ENCODE measurements at places on chromosomes 2 and 18.
A peak's percentile ranks its signal among the peaks of the same experiment; 100 is the strongest.

- no peak overlapping the region for H3K4me3 ChIP-seq
- DNase-seq: peak; percentile 76
- H3K4me1 ChIP-seq: no peaks in the 10 kb centered on the region
- H3K27me3 ChIP-seq: no peaks in the 10 kb centered on the region
- H3K27ac ChIP-seq: no peak overlapping the region
These were observed 89.5 kb upstream of the STK39 start for GRCh38 chr2:168336786-168337388.

DNA sequence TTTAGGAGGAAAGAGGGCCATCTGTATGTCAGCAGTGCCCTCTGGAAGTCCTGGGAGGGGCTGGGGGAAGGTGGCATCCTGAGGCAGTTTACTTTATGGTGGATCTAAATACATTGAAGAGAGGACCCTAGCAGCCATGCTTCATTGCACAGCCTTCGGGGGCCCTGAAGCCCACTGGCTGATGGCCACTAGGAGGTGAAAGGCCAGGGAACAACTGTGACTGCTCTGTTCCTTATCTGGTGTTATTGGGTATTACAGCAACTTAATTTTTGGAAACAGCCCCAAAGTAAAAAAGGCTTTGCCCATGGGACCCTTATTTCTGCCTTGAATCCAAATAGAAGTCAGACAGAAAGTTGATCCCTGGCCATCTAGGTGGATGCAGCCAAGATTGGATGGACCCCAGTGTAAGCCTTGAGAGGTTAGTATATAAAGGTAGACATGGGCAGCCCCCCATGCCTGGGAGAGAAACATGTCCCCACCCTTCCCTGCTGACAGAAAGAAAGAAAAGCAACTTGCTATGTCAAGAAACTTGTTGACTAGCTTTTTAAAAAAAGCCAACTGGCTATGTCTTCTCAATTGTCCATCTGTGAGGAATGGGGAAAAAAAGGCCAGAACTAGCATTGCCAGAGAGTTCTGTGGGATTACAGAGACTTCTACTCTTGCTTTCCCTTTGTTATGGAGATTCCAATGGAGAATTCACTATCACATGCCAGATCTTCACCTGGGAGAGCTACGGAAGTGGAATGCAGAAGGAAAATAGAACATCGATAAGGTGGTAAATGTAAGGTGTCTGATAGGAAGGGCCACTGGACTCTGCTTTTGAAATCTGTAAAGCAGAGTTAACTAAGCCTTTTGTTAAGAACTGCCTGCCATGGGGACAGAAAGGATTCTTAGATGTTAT lies 58.6 kb upstream of the OSR1 start:
- H3K27me3 ChIP-seq: no peaks in the 10 kb centered on the region
- no peak overlapping the region for H3K4me3 ChIP-seq
- no peaks in the 10 kb centered on the region for H3K36me3 ChIP-seq
- H3K27ac ChIP-seq: no peak overlapping the region

GRCh38 chr2:170716851-170717598 lies 1.9 kb downstream of the SP5 start:
- peaks cover 34% of the 10 kb centered on the region for H3K27me3 ChIP-seq
- H3K27ac ChIP-seq: no peak overlapping the region
- H3K4me3 ChIP-seq: peak overlapping the region; percentile 35
- no peaks in the 10 kb centered on the region for H3K36me3 ChIP-seq
- peak; percentile 64 for DNase-seq

GRCh38 chr2:177518754-177519153 lies 126.2 kb downstream of the AGPS start:
- no peaks in the 10 kb centered on the region for H3K27me3 ChIP-seq
- no peaks in the 10 kb centered on the region for H3K36me3 ChIP-seq
- peaks cover 5% of the 10 kb centered on the region for H3K4me1 ChIP-seq
- DNase-seq: no peak

DNA sequence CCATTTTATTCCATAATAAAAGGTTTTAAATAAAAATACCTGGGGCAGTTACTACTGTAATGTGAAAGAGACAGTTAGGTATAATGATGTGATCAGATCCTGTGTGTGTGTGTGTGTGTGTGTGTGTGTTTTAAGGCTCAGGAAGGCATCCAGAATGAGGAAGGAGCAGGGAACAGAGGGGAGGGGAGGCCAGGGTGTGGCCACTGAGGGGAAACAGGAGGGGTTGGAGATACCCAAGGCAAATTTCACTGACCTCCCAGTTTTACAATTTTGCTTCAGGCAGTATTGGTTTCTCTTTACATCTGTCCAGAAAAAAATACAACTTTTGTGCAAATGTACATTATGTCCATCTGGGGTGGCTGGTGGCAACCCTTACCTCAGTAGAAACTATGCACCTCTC lies 163.5 kb upstream of the FBXO11 start:
- no peak overlapping the region for H3K27ac ChIP-seq
- no peaks in the 10 kb centered on the region for H3K4me1 ChIP-seq
- H3K4me3 ChIP-seq: no peak overlapping the region
- H3K36me3 ChIP-seq: no peaks in the 10 kb centered on the region
- no peaks in the 10 kb centered on the region for H3K27me3 ChIP-seq
- no peak for DNase-seq

GRCh38 chr2:229027353-229028105 lies 243.6 kb downstream of the PID1 start:
- no peaks in the 10 kb centered on the region for H3K36me3 ChIP-seq
- peak; percentile 69 for DNase-seq
- no peaks in the 10 kb centered on the region for H3K27me3 ChIP-seq
- H3K4me3 ChIP-seq: no peak overlapping the region
- peak overlapping the region; percentile 57 for H3K27ac ChIP-seq

DNA sequence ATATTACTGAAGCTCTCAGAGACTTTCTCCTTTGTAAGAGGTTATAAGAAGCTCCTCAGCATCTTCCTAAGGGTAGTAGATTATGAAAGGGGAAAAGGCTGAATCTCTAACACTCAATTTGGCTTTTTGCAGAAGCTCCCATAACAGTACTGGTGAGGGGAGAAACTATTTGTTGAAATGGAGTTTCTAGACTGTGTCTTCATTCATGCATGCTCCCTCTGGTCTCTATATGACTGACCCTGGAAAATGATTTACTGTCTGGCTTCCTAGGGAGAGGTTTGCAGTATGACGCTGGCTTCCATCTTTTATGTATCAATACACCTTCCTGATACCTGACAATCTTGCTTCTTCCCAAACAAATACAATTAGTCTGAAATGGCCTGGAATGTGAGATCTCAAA lies 63.9 kb downstream of the LDAH start:
- H3K4me1 ChIP-seq: no peaks in the 10 kb centered on the region
- no peak overlapping the region for H3K27ac ChIP-seq
- H3K4me3 ChIP-seq: no peak overlapping the region
- H3K27me3 ChIP-seq: no peaks in the 10 kb centered on the region
- DNase-seq: no peak
- H3K36me3 ChIP-seq: no peaks in the 10 kb centered on the region

- no peak for DNase-seq
- H3K27me3 ChIP-seq: no peaks in the 10 kb centered on the region
- H3K4me3 ChIP-seq: no peak overlapping the region
- no peaks in the 10 kb centered on the region for H3K36me3 ChIP-seq
- H3K4me1 ChIP-seq: no peaks in the 10 kb centered on the region
- H3K27ac ChIP-seq: no peak overlapping the region
These were observed 19.5 kb upstream of the CFAP36 start for GRCh38 chr2:55500025-55500424.

DNA sequence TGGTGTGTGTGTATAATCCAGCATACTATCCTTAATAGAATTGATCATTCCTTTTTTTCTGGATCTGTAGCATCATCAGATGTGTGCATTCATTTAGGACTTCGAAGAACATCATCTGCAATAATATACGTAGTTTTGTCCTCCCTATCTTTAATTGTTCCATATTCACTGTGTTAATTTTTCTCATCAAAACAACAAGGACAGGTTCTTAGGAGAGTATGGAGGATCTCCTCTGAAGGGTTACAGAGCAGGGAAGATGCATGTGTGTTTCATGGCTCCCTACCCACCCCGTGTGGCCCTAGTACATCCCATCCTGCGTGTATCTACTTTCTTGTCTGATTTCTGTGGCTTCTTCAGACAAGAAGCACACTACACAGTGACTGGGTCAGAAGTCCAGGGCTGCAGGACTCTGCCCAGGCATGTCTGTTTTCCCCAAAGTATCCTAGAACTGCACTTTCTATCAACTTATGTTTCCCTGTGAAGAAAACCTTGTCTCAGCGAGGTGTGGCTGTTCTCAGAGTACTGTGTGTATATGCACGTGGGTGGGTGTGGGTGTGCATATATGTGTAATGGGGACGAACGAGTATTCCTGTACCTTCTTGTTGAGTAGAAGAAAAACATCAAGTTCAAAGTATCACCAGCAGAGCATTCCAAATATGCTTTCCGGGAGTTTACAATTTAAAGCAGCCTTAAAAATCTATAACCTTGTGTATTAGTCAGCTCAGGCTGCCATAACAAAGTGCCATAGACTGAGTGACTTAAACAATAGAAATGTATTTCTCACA lies 220.4 kb upstream of the FOSL2 start:
- H3K27me3 ChIP-seq: no peaks in the 10 kb centered on the region
- peak overlapping the region; percentile 51 for H3K27ac ChIP-seq
- no peaks in the 10 kb centered on the region for H3K36me3 ChIP-seq
- H3K4me3 ChIP-seq: no peak overlapping the region
- DNase-seq: peak; percentile 78
- peaks cover 14% of the 10 kb centered on the region for H3K4me1 ChIP-seq

- peaks cover 6% of the 10 kb centered on the region for H3K27me3 ChIP-seq
- no peak overlapping the region for H3K4me3 ChIP-seq
- no peak overlapping the region for H3K27ac ChIP-seq
These were observed 47.1 kb upstream of the SPRED2 start for GRCh38 chr2:65479524-65479923.

DNA sequence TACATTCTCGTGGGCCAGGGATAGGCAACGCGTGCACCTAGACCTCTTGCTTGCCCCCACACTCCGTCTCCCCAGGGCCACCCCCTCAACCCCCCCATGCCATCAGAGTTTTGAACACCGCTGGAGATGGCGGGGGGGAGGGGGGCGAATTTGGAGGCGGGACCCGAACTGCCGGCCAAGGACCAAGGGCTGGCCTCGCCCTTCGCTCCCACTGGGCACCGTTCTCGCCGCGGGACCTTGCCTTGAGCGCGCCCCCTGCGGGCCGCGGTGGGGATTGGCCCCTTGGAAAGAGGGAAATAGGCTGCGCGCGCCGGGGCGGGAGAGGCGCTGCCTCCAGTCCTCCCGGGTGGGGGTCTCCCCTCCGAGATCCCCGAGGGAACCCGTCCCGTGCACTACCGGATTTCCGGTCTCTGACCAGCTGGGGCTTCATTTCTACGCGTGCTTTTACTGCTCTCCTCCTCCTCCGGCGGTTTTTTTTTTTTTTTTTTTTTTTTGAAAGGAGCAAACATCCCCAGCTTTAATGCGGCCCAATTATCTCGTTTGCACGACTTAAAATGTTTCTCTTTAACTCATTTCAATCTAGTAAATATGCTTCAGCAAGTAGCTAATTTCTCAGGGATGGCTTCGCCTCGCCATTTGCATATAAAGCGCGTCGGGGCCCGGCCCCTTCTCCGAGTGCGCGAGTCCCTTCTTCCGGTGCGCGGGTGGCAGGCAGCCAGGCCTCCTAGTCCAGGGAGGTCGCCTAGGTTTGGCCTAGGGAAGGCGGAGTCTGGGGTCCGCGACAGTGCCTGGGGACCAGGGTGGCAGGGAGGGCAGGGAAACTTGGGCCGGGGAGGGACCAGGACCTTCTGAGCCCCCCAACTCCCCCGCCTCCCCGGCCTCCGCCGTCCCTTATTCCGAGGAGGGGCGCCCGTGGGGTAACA lies 10.0 kb upstream of the GBX2 start:
- peaks cover 25% of the 10 kb centered on the region for H3K4me1 ChIP-seq
- peak; percentile 82 for DNase-seq
- H3K4me3 ChIP-seq: peak overlapping the region; percentile 27
- no peak overlapping the region for H3K27ac ChIP-seq

DNA sequence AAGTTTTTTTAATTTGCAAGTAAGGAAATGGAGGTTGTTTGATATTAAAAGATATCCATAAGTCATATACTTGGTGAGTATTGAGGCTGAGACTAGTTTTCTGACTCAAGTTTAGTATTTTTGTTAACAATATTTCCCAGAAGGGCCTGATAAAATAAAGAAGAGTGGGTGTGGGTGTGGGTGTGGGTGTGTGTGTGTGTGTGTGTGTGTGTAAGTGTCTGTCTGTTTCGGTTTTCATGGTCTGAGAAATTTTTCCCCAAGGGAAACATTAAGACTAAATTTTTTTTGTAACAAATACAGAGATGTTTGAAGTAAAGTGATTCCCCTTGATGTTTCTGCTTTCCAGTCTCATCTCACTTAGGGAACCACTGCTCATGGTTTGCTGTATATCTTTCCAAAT lies 36.5 kb downstream of the PPM1B start:
- no peaks in the 10 kb centered on the region for H3K4me1 ChIP-seq
- H3K36me3 ChIP-seq: no peaks in the 10 kb centered on the region
- no peaks in the 10 kb centered on the region for H3K27me3 ChIP-seq
- H3K27ac ChIP-seq: no peak overlapping the region

- no peak for DNase-seq
- no peaks in the 10 kb centered on the region for H3K36me3 ChIP-seq
- H3K4me3 ChIP-seq: no peak overlapping the region
- no peaks in the 10 kb centered on the region for H3K4me1 ChIP-seq
- H3K27me3 ChIP-seq: no peaks in the 10 kb centered on the region
These were observed 49.9 kb upstream of the FZD7 start for GRCh38 chr2:201983800-201984199.

- H3K36me3 ChIP-seq: no peaks in the 10 kb centered on the region
- no peak for DNase-seq
- H3K4me3 ChIP-seq: no peak overlapping the region
These were observed 95.3 kb upstream of the TGFA start for GRCh38 chr2:70648961-70649360.

- H3K4me3 ChIP-seq: no peak overlapping the region
- H3K27ac ChIP-seq: no peak overlapping the region
- H3K27me3 ChIP-seq: no peaks in the 10 kb centered on the region
- peaks cover 6% of the 10 kb centered on the region for H3K4me1 ChIP-seq
- no peak for DNase-seq
These were observed 255.3 kb upstream of the FBXO11 start for GRCh38 chr2:48161628-48162027.

GRCh38 chr2:120857931-120858330 lies 122.3 kb downstream of the GLI2 start:
- no peak overlapping the region for H3K4me3 ChIP-seq
- no peaks in the 10 kb centered on the region for H3K4me1 ChIP-seq
- H3K27me3 ChIP-seq: no peaks in the 10 kb centered on the region
- H3K36me3 ChIP-seq: no peaks in the 10 kb centered on the region

GRCh38 chr2:207975921-207976320 lies 49.4 kb downstream of the PLEKHM3 start:
- no peaks in the 10 kb centered on the region for H3K27me3 ChIP-seq
- H3K4me1 ChIP-seq: no peaks in the 10 kb centered on the region
- DNase-seq: no peak
- H3K4me3 ChIP-seq: no peak overlapping the region

DNA sequence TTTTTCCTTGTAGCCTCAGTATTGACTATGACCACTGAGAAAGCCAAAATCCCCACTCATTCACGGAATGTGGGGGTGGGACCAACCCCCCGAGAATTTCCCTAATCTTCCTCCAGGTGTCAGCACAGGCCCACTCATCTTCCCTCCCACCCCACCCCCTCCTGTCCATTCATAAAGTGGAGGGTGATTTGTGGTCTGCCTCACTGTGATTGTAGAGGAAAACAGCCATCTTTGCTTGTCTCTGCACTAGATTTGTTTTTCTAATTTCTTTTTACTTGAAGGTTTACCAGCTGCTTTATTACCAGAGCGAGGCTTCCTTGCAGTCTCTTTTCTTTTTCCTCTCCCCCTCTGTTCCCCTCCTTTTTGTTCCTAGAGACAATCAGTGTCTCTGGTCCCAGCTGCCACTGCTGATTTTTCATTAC lies 171.8 kb downstream of the ICOS start:
- no peaks in the 10 kb centered on the region for H3K4me1 ChIP-seq
- H3K27ac ChIP-seq: no peak overlapping the region
- no peak overlapping the region for H3K4me3 ChIP-seq
- H3K27me3 ChIP-seq: peaks cover 3% of the 10 kb centered on the region

Data from small intestine (tissue), 16 donors.